H1 (cell line): ENCODE measurements at places on chromosomes 1 and 21. TPM values are rescaled to one million over a fixed set of nuclear protein-coding genes. Genes with fewer than 3 reads are reported as not detected.

The AIM2 gene
- 1.7 and 2.1 TPM in 2 replicates for total RNA-seq

The PSRC1 gene
- 67.3 and 69.6 TPM in 2 replicates for total RNA-seq

The RNU1-2 gene
- total RNA-seq, result 1,303 and 1,497 TPM in 2 replicates

The OLIG2 gene
- total RNA-seq, result 0.11 TPM in 1 of 2 replicates, not detected in the other

The SLC5A9 gene
- total RNA-seq, result not detected in 2 replicates
